ENCODE measurements at places on chromosomes 16 and 17.

DNA sequence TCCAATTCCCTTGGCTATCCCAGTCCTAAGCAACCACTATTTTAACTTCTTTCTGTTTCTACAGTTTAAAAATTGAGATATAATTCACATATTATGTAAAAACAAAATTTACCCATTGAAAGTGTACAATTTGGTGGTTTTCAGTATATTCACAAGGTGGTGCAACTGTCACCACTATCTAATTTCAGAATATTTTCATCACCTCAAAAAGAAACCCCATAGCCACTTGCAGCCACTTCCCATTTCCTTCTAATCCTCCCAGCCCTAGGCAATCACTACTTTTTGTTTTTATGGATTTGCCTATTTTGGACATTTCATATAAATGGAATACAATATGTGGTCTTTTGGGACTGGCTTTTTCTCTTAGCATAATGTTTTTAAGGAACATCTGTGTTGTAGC, 36.1 kb upstream of the NACA2 start:
- DNase-seq = no peak

DNA sequence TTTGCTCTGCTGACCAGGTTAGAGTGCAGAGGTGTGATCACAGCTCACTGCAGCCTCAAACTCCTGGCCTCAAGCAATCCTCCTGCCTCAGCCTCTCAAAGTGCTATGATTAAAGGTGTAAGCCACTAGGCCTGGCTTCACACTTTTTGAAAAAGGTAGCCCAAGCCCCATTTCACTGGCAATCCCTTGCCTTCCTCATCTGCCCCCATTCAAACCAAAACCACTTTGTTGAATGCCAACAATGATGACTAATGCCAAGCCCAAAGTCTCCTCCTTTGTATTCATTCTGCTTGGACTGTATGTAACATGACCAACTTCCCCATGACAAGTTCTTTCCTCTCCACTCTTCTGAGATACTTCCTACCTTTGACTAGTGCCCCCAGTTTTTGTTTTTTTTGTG, 33.1 kb downstream of the N4BP1 start:
- peak; percentile 59 for DNase-seq

- DNase-seq = no peak
Measured at GRCh38 chr16:67192781-67193361, 916 bp downstream of the E2F4 start.

- DNase-seq = no peak
Measured at GRCh38 chr16:89811321-89811720, 5.1 kb downstream of the FANCA start.

- no peak for DNase-seq
Measured at GRCh38 chr17:77631307-77631706, 327.2 kb upstream of the TNRC6C start.
